ENCODE measurements at places on chromosomes 1 and 21. TPM values are rescaled to one million over a fixed set of nuclear protein-coding genes. Genes with fewer than 3 reads are reported as not detected.

- no peak for DNase-seq
Observed at GRCh38 chr1:117540532-117540931, 65.3 kb upstream of the TENT5C start.

DNA sequence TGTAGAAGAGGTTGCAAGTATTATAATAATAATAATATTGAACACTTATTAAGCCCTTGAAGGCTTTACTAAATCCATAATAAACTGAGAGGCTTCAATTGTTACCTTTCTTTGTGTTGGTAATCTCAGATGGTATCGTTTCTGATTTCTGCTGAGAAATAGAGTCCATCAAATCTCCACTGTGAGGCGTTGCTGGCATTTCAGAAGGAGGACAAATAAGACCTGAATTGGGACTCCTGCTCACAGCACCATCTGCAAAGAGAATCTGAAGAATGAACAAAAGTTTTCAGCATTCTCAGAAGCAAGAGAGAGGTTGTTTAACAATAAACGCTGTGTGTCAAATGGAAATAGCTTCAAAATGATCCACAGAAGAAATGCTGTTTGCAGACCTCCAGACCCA is 93.7 kb downstream of the WDR3 start:
- peak; percentile 45 for DNase-seq

- no peak for DNase-seq
Observed at GRCh38 chr1:42138586-42138985, 14.6 kb upstream of the GUCA2B start.

The SCAMP3 gene
- polyA plus RNA-seq, result 36.9 TPM

The SPRR1A gene
- not detected for polyA plus RNA-seq

The TFF2 gene
- polyA plus RNA-seq, result not detected

The KCNK1 gene
- polyA plus RNA-seq, result 4.1 TPM
